Gastrocnemius medialis (tissue), 4 donors: ENCODE measurements at places on chromosomes 11 and 22.
A peak's percentile ranks its signal among the peaks of the same experiment; 100 is the strongest.

GRCh38 chr11:112752563-112752962 is 208.7 kb upstream of the NCAM1 start:
- no peak for DNase-seq

DNA sequence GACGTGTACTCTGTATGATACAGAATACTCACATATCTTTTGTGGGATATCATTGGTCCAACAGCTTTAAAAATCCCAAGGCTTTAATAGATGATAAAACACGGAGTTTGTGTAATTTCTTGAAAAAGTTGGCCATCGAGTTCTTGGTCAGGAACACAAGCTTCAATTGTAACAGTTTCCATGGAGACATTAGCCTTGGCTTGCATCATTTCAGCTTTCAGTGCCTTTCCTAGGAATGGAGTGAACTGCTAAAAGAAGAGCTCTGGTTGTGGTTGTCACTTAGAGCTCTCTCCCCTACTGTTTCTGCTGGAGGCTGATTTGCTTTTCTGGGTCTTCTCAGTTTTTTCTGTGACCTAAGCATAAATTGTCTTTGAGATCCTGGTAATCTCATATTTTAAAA is 14.2 kb downstream of the BMAL1 start:
- no peak for DNase-seq

GRCh38 chr11:3163241-3163981 is 1.7 kb downstream of the OSBPL5 start:
- DNase-seq = no peak

GRCh38 chr11:12532580-12532979 is 141.6 kb upstream of the TEAD1 start:
- no peak for DNase-seq

GRCh38 chr11:96105197-96105895 is 181.4 kb upstream of the MTMR2 start:
- no peak for DNase-seq

- no peak for DNase-seq
Measured at GRCh38 chr11:132540581-132540980, 991.7 kb downstream of the OPCML start.

DNA sequence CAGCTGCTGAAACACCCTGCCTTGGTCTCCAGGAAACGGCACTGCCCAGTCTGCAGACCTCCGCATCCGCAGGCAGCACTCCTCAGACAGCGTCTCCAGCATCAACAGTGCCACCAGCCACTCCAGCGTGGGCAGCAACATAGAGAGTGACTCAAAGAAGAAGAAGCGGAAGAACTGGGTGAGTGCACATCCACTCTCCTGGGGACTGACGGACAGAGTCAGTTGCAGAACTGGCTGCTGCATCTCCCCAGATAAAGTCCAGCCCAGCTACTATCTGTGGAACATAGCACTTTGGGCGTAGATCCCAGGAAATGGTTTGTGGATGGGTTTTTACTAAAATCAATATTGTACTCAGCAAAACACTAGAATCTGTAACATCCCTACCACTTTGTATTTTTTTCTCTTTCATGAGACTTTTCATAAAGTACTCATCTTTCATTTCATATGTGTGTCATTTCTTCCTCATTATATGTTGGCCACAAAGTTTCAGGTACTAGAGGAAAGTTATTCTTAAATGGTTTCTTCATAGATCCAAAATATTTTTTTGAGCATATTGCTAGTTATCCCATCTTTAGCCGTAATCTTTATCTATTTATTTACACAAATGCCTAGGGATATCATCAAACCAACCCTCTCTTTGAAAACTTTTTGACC is 80.1 kb downstream of the DBX1 start:
- DNase-seq = no peak

GRCh38 chr22:46749682-46750529 is 11.9 kb upstream of the CERK start:
- DNase-seq = no peak

DNA sequence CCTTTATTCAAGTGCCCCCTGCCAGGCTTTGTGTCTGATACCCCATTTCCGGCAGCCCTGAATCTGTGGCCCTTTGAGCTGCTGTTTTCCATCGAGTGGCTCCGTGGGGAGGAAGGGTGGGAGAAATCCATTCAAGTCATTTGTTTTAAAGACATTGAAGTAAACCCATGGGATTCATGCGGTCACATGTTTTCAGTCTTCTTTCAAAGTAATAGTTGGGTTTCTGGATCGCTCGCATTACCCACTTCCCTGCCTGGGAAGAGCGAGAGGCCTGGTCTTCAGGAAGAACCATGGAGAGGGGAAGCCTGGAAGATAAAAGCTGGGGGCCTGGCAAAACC is 14.4 kb downstream of the DAGLA start:
- DNase-seq = no peak

GRCh38 chr11:63574856-63575602 is 11.8 kb upstream of the PLAAT2 start:
- DNase-seq = peak; percentile 80

GRCh38 chr11:27678242-27678641 is 22.0 kb downstream of the BDNF start:
- DNase-seq = no peak

DNA sequence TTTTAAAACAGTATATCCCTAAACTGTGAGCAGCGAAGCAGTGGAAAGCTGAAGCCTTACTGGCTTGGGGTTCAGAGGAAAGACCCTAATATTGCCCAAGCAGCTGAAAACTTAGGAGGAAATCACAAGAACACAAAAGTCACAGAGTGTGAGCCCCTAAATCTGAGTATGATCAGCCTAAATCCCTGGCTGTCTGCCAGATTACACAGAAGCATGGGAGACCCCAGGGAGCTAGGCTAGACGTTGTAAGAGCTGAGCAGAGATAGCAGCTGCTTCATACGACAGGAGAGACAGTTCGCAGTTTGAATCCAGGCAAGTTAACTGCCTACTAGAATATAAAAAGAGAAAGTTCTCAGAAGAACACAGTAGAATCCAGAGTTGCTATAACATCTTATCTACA is 81.2 kb downstream of the PACS1 start:
- no peak for DNase-seq

- no peak for DNase-seq
Measured at GRCh38 chr11:17600316-17601255, 53.5 kb downstream of the OTOG start.

DNA sequence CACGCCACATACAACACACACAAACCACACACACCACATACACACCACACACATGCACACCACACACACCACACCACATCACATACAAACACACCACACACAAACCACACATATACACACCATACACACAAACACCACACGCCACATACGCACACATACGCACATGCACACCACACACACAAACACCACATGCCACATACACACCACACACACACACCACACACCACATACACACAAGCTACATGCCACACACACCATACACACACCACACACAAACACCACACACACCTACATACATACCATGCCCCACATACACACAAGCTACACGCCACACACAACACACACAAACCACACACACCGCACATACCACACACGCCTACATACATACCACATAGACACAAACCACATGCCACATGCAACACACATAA is 15.7 kb upstream of the TH start:
- DNase-seq = no peak

GRCh38 chr11:45073685-45074141 is 72.7 kb upstream of the PRDM11 start:
- DNase-seq = no peak
